ENCODE measurements at places on chromosomes 3 and 15.

DNA sequence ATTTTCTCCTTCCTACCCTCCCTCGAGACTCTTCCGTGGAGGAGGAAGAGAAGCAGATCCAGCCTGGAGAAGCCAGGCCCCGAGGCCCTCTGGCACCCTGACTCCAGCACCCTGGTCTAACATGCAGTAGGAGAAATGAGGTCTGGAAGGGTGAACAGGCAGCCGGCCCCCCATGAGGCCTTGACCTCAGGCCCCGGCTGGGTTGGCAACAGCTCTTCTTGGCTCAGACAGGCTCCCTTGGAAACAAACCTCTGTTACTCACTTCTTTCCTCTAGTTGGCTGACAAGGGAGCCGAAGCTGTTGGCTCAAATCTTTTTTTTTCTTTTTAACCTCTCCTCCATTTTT is 73.4 kb downstream of the CPN2 start:
- peak; percentile 68 for DNase-seq

DNA sequence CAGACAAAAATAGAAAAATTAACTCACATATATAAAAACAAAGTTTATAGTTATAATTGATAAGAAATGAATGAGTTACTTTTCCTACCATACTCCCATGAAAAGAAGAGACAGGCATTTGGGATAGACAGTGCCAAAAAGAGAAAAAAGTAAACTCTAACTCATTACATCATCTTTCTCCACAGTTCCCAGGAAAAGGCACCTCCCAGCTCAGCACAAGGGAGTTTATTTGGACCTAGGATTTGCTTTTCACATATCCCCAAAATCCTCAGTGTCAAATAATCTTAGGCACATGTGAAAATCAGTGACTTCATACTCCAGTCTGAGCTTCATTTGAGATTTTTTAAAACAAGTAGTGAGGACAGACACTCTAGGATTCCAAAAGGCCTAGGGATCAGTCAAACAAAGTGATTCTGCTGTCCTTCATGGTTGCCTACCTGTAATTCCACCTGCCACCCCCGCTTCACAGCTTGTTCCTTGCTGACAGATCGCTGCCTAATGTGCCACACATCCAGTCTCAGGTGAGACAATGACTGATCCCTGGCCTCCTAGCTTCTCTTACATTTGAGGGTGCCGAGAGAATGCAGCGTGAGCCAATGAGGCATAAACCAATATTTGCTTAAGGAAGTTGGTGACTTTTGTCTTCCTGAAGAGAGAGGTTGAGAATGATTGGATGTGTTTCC is 573.7 kb downstream of the TBL1XR1 start:
- no peak for DNase-seq

- no peak for DNase-seq
Measured at GRCh38 chr3:45781841-45782240, 14.5 kb downstream of the SLC6A20 start.

GRCh38 chr15:46126581-46126980 is 491.8 kb downstream of the SQOR start:
- no peak for DNase-seq

DNA sequence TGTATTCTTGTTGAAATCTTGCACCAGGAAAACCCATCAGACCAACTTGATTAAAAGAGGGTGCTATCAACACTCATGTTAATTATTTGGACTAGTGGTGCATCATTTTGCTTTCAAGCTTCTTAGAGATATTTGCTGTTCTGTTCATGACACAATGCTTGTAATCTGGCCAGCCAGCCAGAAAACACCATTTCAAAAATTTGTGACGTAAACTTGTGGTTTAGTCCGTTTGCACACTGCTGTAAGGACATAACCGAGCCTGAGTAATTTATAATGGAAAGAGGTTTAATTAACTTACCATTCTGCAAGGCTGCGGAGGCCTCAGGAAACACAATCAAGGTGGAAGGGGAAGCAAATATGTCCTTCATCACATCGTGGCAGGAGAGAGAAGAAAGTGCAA is 374.3 kb upstream of the TGFBR2 start:
- peak; percentile 39 for DNase-seq
